Spinal cord (tissue), 10 donors: ENCODE measurements at places on chromosomes 3 and 15. TPM values are rescaled to one million over a fixed set of nuclear protein-coding genes. Genes with fewer than 3 reads are reported as not detected.

GRCh38 chr15:68214838-68215254 lies 9.7 kb upstream of the CALML4 start:
- no peak for DNase-seq

GRCh38 chr15:85479071-85479647 lies 98.8 kb downstream of the AKAP13 start:
- DNase-seq: no peak

The HEMK1 gene
- 4.3 TPM for total RNA-seq

DNA sequence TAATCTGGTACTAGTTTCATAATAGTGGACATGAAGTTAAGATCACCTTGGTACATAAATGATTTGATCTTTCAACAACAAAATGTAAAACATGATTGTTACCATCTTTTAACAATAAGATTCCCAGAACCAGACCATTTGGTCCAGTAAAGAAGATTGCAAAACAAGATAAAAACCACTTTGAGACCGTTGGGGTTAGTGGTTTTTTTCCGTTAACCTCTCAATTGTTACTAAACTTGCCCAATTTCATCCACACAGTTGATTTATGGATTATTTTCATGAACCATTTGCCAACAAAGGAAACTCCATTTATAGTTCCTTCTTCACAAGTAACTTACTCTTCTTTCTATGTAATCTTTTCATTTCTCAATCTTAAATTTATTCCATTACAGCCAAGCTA lies 53.8 kb downstream of the ATP8B4 start:
- DNase-seq: no peak

GRCh38 chr3:15081960-15082664 lies 16.8 kb downstream of the RBSN start:
- DNase-seq: no peak

The AHSG gene
- total RNA-seq: not detected

The MASP1 gene
- total RNA-seq: 19.9 TPM

The ALCAM gene
- 305 TPM for total RNA-seq

The FGF12 gene
- 34.1 TPM for total RNA-seq

The CAMK1 gene
- 64.4 TPM for total RNA-seq

- no peak for DNase-seq
Measured at GRCh38 chr3:157290766-157291165, 130.8 kb upstream of the CCNL1 start.

DNA sequence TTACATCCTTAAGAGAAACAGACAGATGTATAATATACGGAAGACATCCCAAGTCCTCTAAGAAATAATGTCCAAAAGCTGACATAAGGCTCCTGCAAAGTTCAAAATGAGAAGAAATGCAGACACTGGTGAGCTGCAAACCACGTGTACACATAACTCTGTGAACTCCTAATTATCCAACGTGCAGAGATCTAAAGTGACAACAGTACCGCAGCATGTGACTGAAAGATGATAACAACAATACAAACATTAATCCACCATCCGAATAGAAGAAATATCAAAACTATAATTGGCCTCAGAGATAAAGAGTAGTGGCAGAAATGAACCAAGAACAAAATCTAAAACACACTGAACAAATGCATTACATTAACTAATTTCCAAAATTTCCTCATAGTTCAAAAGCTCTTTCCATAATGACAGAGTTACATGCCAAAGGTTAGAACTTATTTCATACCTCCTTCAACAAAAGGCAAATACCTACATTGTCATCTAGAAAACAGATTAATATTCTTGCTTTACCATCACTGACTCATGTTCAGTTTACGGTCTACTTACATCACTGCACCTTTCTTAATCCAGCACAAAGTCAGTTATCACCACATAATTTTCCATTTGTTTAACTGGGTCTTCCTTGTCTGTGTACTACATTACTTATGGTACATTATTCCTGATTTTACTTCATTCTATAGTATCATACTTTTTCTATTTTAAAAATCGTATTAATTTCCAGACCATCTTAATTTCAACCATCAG lies 2.2 kb downstream of the PDCD10 start:
- DNase-seq: no peak

The NBEAL2 gene
- 16.5 TPM for total RNA-seq
